Ecto neural progenitor cell (in vitro differentiated cells): ENCODE measurements at places on chromosomes 3 and 15.

GRCh38 chr3:166697495-166697894 is 682.6 kb downstream of the ZBBX start:
- no peak for DNase-seq

DNA sequence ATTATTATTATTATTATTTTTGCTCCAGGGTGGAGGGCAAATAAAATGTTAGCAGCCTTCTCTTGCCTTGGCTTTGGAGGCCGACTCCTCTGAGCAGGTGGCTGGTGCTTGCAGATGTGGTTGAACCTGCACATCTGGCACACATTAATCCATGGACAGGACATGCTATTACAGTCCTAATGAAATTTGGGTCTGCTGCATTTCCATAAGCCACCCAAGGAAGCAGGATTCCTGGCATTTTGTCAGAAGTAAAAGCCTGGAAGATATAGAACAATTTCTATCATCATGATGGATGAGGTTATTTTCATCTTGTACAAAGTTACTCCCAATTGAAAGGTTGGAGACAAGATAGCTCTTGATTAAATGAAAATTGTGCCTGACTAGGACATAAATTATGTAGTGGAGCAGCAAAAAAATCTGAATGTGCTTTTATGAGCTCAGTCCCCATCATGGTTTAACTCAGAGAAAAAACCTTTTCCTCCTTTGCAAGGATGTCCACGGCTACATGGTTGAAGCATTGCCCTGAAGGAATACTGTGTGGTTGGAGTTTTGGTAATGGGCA is 130.9 kb upstream of the RGMA start:
- no peak for DNase-seq

DNA sequence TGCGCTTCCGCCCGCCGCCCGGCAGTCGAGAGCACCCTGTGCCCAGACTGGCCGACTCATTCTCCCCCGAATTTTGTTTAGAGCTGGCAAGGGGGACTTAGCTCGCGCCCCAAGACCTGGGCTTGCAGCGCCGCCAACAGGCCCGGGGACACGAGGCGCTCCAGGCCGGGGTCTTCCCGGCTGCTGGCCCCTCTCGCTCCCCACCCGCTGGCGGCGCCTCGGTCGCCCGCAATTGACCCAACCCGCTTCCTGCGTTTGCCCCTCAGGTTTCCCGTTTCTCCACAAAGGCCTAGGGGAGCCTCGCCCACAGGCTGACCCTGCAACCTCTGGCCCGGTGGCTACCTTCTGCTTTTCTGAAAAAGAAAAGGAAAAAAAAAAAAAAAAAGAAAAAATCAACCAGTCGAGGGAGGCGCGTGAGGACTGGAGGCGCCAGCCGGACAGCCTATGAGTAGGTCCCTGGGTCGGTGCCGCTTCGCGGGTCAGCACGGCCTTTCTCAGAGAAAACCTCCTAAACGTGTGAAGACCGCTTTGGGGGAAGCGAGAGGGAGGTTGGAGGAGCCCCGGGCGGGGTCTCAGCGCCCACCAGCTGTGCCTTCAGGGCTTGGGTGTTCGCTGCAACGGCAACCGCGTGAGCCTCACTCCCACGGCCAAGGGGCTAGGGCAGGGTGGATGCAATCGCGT is 7.2 kb downstream of the FOXL2 start:
- DNase-seq, result peak; percentile 73

DNA sequence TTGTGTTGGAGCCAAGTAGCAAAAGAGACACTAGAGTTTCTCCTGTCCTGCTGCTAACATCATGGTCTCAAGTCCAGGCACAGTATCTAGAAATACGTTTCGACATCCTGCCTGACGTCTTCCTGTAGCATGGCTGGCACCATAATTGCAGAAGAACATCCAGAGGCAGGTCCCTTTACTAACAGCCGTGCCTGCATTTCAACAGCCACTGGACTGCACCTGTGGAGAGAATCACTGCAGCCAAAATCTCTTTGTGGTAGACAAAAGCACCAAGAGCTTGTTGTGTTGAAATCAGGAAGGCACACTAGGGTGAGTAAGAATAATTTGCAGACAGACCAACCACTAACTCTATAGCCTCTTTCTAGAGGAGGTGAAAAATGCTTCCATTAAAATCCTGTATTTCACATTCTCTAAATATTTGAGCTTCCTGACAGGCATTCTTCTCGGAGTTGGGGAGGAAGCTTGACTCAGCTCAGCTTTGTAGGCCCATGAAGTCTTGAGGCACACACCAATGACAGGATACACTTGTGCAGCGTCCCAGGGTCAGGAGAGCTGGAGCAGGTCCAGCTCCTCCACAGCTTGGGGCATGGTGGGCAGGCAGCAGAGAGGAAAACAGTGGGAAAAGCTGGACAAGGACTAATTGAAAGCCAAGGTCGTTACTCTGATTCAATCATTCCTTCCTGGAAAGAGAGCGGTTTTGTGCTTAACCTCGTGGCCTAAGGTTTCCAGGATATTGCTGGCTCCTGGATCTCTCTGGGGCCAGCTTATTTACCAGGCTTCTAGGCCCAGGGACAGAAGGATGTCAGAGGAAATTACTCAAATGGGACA is 244.9 kb downstream of the FAM43A start:
- peak; percentile 31 for DNase-seq

GRCh38 chr3:197283045-197283444 is 15.4 kb downstream of the DLG1 start:
- DNase-seq, result no peak

- DNase-seq, result no peak
These were observed 313.6 kb downstream of the FOXP1 start for GRCh38 chr3:71269906-71270305.

DNA sequence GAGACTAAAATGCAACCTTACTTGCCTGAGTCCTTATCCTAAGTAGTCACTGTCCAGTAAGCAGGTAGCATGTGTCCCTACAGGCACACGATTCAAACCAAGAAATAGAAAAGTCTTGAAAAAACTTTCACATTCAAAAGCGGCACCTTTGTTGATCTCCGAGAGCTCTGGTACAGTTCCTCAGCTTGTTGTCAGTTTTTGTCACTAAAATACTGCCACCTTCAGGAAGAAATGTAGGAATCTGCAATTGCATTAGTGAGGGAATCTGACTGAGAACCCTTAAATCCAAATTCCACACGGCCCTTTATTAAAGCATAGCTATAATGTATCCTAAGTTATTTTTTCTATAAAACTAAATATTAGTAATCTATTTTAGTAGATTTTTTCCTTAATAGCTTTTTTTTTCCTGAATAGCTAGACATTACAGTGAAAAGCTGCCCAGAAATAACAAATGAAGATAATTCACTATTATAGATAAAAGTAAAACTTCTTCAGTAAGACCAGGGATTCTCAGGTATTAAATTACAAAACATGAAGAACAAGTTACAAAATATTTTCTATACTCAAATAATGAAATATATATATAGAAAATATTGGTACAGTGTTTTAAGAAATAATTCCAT is 44.0 kb downstream of the CCDC54 start:
- no peak for DNase-seq

DNA sequence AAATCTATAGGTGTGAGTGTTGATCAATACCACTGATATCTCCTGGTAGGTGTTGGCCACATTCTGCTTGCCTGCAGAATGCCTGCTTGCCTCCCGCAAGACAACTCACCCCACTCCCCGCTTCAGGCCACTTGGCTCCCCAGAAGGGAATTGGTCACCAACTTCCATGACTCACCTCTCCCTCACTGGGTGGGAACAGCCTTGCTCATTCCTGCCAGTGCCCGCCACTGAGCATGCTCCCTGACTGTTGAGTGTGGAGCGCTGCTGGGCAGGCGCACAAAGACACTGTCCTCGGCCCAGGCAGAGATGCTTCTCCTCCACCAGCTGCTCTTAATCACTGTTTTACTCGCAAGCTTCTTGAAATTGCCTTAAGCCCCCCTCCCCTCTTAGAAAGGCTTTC is 57.3 kb upstream of the PPP2R3A start:
- DNase-seq, result no peak

GRCh38 chr3:124361566-124361965 is 368.7 kb upstream of the UMPS start:
- no peak for DNase-seq

DNA sequence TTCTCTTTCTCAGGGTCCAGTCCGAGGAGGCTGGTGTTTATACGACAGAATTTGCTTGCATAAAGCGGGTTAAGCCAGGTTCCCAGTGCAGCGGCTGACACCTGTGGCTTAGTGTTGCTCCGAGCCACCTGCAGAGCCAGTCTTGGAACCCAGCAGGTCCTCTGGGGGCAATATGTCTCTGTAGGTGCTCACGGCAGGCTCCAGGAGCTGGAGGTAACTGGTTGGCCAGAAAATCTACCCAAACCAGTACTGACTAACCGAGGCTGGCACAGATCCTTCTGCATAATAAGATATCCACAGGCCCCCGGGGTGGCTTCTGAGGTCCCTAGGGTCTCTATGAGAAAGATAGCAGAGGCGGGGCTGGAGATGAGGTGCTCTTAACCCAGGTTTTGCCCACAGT is 3.2 kb downstream of the MGLL start:
- peak; percentile 36 for DNase-seq

DNA sequence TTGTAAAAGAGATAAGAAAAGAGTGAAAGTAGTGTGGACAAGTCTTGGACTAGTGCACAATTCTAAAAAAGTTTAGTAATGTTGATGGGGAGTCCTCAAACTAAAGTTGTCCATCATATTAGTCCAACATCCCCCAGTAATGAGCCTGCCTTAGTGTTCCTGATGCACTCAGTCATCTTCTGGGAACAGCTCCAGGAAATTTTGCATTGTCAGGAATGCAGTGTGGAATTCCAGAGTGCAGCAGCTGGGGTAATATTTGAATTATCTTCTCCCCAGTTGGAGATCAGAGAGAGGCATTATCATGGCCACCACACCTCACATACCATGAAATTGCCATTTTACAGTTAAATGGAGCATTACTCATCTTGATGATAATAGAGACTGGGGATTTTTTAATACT is 528.8 kb upstream of the NAALADL2 start:
- no peak for DNase-seq

DNA sequence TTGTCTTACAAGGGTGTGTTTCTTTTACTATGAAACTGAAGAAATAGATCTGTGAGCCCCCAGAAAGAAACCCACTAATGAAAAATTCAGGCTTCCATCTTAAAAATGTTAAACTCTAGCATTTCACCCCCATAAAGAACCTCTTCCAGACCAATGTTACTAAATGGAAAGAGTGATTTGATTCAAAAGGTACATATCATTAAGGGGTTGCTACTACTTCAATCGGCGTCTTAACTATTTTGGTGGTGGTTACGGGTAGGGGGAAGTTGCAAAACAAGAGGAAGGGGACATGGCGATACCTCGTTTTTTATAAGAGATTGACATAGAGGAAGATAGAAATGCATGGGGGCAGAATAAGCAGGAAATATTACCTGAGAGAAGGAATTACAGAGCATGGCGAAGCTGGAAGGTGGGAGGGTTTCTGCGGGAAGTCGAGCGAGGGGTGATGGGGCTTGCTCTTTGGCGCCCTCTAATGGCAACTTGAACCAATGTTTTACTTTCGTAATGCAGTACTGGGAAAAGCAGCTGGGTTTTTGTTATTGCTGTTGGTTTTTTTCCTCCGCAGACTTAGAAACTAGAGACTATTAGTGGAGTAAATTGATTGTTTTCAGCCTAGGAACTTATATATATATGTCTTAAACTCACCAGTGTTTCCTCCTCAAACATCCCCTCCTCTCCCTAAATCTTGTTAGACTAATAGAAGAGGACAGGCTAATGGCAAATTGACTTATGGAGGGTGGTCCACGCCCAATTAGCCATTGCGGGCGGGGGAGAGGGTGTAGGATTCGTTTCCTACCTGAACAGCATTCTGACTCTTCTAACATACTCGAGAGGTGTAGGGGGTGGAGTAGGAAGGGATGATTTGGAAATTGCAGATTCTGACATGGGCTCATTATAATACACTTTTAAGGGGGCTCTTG is 11.3 kb upstream of the SOX2 start:
- DNase-seq, result peak; percentile 82

- no peak for DNase-seq
These were observed 470.5 kb downstream of the EPHA3 start for GRCh38 chr3:89577637-89578530.

DNA sequence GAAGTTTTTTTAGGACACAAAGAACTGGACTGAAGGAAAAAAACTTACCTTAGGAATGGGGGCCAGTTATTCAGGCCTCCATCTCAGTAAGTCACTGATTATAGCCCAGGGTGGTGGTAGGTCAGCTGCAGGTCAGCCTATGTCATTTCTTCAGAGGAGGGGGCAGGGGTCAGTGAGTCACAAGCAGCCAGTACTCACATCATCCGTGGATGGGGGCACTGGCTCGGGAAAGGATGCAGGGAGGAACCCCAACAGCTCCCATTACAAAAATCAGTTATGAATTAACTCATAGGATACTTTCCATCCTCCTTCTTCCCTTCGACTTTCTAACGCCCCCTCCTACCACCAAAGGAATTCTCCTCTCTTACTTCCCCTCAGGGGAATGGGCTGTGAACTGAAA is 578.3 kb downstream of the PDCD6IP start:
- no peak for DNase-seq

DNA sequence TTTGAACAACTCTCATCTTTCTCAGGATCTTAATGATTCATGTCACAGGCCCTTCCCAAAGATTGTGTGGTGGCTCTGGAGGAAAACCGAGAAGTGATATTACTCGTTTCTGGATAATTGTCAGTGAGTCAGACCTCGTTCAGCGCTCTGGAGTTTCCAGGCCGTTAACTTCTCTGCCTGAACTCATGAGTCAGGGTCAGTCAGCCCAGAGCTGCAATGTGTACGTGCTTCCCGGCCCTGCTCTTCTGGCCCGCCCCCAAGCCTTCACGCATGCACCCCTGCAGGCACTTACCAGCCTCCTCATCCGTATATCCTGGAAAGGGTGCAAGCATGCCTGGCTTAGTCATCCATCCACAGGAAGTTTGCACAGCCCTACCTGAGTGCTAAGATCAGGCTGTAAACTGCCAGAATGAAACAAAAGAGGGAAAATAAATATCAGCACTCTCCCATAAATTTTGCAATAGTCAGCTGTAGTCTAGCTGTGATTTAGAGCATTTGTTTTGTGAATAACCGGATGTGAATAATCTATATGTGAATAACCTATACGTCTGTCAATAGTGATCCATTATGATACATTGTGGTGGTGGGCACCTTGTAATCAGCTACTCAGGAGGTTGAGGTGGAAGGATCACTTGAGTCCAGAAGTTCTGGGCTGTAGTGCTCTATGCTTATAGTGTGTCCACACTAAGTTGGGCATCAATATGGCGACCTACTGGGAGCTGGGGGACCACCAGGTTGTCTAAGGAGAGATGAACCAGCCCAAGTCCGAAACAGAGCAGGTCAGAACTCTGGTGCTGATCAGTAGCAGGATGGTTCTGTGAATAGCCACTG is 35.3 kb upstream of the SEMA4B start:
- no peak for DNase-seq

DNA sequence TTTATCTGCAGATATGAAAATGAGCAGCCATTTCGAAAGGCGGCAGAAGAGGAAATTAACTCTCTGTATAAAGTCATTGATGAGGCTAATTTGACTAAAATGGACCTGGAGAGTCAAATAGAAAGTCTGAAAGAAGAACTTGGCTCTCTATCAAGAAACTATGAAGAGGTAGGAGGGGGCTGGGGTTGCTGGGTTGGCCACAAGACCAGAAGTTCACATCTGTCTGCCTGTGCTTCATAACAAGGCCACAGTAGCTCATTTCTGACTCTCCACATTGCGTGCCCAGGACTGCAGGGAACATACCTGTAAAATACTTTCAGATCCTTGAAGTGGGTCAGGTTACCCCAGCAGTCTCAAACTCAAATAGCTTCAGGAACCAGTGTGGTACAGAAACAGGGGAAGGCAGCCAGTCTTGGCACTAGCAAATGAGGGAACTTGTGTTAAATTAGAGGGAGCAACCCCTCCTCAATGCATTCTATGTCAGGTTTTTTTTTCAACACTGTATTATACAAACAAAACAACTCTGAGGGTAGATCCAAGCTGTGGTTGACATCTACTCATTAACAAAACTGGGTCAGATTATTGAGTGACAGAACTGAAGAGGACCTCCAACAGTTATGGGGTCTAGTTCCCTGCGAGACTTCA is 48.7 kb downstream of the BFSP2 start:
- no peak for DNase-seq
